EH (cell line): ENCODE measurements at places on chromosomes 7 and 10.

DNA sequence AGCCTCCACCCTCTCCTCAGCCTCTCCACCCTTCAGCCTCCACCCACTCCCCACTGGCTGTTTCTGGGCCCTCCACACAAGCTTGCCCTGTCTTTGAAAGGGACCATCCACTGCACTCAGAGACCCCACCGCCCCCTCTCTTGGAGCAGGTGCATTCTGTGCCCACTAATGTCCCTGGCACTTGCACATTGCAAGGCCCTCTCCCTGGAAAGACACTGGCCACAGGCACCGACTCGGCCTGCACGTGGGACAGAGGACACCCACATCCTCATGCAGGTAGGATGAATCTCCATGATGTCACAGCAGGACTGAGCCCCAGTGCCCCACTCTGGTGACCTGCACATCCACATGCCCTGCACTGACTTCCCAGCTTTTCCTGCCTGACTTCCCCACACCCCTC lies 36.8 kb upstream of the EBF3 start:
- DNase-seq = no peak

- DNase-seq = peak; percentile 24
These were observed 22.5 kb upstream of the HPS1 start for GRCh38 chr10:98469001-98469931.

DNA sequence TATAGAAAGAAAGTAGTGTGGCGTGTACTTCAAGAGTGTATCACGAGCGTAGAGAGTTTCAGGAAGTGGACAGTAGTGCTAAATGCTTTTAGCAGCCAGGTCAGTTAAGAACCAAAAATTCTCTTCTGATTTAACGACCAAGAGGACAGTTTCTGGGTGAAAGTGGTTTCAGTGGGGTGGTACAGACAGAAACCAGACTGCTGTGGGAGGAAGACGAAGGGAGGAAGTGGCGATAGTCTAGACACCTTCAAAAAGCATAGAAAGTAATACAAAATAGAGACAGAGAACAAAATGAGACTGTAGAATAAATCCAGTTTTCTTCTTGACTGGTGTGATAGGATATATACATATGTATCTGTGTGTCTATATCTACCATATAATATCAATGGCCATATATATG lies 93.5 kb downstream of the MBL2 start:
- no peak for DNase-seq

DNA sequence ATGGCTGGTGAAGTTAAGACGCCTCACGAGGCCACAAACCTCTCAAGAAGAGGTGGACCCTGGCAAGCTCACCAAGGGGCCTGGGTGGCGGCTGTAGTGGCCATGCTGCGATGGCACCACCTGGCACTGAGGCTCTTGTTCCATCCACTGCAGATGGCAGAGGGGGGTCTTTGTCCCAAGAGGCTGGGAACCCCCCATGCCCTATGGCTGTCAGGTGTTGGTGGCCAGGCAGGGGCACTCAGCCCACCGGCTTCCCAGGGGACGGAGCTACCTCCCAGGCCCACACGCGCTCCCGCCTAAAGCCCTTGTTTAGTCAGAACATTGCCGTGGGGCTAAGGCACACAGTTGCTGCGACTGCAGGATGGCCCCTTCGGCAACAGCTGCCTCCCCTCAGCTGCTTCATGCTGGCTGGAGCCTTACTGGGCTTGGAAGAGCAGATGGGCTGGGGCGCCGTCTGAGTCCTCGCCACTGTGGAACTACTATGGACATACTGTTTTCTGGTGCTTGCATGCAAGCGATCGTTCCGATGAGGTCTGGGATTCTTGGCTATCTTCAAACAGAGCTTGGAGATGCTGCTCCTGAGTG lies 46.8 kb downstream of the DPYSL4 start:
- no peak for DNase-seq

DNA sequence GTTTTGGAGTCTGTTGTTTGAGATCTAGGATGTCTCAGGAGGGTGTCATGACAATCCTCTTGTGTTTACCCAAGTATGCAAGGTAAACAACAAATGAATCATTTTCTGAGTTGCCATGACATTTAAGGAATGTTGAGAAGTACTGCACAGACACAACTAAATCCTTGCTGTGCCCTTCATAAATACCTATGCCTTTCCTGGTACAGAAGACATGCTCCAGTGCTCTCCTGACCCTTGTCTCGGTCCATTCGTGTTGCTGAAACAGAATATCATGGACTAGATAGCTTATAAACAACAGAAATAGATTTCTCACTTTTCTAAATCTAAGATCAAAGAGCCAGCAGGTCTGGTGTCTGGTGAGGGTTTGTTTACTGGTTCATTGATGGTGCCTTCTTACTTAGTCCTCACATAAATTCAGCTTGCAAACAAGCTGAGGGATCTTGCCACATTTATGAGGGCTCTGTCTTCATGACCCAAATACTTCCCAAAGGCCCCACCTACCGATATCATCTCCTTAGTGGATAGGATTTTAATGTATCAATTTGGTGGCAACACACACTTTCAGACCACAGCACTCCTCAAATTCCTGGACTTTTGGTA lies 341.8 kb upstream of the SEMA3A start:
- peak; percentile 16 for DNase-seq

DNA sequence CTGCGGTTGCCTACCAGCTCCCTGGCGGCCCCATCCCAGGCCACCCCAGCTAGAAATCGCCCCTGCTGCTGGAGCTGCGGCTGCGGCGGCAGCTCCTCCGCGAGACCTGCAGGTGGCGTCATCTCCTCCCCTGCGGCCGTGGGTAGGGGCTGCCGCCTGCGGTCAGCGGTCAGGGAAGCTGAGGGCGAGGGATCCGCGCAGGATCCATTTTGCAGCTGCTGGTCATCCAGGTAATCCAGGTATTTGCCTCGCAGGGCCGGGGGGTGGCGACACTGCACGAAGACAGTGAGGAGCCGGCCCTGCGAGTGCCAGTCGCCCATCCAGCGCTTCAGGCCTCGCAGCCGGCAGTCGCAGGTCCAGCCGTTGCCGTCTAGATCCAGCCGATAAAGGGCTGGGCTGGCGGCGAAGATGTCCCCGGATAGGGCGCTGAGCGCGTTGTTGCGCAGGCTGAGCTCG lies 1.5 kb downstream of the TRIL start:
- DNase-seq = peak; percentile 29

DNA sequence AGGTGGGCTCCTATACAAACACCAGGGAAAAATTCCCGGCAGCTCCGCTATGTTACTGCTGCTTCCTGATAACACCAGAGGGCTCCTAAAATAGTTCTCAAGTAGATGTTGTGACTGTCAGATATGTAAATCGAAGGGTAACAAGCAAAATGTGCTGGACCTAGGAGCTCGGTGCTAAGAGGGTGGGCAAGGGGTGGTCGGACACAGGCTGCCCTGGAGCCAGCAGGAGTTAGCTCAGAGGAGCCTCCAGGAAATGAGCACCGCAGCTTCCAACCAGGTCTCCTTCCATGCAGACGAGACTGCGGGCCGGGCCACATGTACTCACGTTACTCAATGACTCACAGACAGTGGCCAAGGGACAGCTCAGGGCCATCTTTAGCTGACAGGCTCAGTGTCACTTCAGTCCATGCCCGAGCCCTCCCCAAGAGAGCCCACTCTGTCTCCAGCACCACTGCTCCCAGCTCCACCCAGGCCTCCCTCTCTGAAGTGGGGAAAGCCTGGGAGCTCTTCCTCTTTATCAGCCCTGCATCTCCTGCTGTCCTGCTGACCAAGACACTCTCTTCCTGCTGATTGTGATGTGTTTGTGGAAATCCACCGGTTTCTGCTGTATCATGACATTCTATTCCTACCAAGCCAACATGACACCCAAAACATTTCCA lies 37.2 kb upstream of the TMEM273 start:
- DNase-seq = no peak

- DNase-seq = no peak
These were observed 95.4 kb upstream of the SEMA3C start for GRCh38 chr7:81014266-81014665.

- no peak for DNase-seq
These were observed 3.7 kb downstream of the GOT1 start for GRCh38 chr10:99426689-99427088.
